ENCODE measurements at places on chromosomes 5 and 9.

DNA sequence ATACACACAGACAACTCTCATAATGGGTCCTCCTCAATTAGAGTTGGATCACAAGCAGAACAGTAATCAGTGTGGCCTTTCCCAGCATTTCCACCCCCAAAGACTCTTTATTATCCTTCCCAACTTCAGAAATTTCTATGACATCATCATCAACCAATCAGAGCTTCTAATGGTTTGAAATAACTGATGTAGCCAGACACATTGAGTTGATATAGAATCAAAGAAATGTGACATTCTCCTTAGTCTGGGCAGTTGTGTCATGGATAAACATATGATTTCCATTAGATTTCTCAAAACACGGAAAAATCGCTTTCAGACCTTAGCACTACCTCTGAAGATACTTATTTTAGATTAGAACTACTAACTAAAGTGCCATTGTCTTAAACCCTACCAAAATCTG lies 75.7 kb upstream of the NFIB start:
- no peak for DNase-seq

DNA sequence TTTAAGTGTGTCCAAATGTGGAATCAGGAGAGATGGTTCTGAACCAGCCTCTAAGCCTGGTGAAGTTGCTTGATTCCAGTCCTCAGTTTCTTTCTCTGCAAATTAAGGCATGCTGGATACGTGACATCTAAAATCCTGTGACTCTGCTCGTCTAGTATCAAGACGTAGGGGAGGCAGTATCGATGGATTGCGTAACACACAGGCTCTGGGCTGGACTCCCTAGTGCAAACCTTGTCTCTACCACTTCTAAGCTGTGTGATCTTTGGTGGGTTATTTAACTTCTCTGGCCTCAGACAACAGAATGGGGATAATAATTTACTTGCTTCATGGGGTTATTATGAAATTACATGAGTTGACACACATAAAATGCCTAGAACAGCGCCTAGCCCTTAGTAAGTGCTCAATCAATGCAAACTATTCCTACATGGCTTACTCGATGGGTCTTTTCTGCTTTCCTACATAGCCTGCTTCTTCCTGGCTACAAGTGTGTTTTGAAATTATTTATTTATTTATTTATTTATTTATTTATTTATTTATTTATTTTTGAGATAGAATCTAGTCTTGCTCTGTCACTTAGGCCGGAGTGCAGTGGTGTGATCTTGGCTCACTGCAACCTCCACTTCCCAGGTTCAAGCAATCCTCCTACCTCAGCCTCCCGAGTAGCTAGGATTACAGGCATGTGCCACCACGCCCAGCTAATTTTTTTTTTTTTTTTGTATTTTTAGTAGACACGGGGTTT lies 102.1 kb downstream of the EGFLAM start:
- DNase-seq: no peak

DNA sequence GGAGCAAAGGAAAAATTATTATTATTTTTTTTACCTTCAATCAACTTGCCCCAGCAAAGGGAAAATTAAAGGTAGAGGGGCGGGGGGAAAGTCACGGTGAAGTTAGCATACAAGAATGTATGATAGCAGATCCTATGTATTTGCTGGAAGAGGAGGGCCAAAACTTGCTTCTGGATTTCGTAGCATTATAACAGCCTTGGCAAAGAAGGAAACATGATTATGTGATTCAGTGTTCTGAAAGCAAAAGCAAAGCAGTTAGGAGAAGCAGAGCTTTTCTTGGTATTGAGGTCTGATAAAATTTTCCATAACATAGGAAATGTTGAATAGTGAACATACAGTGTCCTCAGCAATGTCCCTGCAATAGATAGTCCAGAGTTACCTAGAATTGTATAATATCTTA lies 32.4 kb downstream of the MAST4 start:
- DNase-seq: no peak

- DNase-seq: no peak
These were observed 18.3 kb downstream of the LIFR start for GRCh38 chr5:38538161-38538560.

- DNase-seq: no peak
These were observed 182.3 kb upstream of the EFNA5 start for GRCh38 chr5:107853031-107853430.

GRCh38 chr5:146451411-146451810 lies 4.3 kb downstream of the TCERG1 start:
- DNase-seq: no peak

GRCh38 chr5:159992566-159992965 lies 16.4 kb upstream of the TTC1 start:
- no peak for DNase-seq

DNA sequence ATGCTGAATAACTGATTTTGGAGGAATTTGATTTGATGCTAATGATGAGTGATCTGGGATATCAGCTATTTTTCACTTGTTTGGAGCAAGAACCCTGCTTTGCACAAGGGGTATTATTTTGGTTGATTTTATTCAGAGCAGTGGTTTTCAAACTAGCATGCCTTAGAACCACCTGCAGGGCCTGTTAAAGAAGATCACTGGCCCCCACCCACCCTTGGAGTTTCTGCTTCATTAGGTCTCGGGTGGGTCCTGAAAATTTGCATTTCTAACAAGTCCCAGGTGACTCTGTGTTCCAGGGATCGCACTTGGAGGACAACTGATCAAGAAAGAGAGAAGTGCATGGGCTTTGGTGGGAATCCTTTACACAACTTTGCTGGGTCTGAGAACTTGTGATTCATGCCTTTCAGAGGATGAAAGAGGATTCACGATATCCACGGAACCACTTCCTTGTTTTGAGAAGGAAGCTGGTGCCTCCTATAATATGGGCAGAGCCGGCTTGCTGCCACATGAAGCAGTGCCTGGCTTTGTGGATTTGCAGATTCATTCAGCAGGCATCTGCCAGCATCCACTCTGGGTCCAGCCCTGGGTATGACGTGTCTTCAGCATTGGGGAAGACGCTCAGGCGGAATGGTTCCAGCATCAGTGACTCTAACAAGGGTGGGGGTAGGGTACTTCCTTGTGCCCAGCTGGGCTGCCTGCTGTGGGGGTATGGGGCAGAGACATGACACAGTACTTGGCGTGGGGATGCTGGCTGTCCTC lies 106.6 kb upstream of the PITX1 start:
- no peak for DNase-seq
